Stimulated activated CD4-positive, alpha-beta T cell treated with anti-CD3 and anti-CD28 coated beads, Interleukin-2, amount 100 ng/mL, for 24 hours (primary cell): ENCODE measurements at places on chromosomes 11 and 22.

DNA sequence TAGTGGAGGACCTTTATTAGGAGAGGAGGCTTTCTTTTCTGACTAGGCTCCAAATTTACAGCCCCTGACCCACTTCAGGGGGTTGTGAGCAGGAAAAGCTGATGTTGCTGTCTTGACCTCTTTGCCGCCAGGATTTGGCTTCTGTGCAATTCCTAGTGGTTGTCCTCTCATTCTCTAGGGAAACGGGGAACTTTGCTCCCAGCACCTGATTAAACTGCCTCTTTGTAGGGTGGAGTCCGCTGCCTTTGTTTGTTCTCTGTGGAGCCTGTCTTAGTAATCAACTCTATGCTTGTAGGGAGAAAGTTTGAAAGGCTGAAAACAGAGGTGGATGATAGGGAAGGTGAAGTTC is 16.3 kb downstream of the CTNND1 start:
- DNase-seq: no peak

DNA sequence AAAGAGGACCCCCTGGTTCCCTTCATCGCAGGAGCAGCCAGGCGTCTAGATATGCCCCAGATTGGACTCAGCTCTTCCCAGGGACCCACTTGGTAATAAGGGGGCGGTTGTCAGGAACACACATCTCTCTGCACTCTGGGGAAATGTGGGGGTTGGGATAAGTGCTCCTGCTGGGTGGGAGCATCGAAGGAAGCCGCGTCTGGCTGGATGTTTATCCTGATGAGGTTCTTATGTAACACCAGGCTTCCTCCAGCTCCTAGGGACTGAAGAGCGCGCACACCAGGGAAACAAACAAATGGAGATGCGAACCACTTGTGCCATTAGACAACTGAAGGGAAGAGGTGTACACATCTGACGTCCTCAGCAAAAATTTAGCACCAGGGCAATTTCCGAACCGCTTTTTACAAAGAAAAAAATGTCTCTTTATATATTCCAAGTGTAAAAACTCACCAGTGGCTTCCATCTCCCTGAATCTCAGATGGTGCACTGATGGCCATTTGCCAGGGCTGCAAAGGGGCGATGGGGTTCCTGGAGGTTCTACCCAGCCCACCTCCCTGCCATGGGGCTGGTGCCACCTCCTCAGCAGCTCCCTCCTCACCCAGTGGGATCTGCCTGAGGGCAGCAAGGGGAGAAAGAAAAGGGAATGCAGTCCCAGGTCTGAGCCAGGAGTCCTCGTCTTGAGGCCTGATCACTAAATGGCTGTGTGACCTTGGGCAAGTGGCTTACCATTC is 89.4 kb downstream of the PKNOX2 start:
- no peak for DNase-seq

- no peak for DNase-seq
Observed at GRCh38 chr11:6319001-6319703, 1.1 kb downstream of the CAVIN3 start.

- no peak for DNase-seq
Observed at GRCh38 chr11:92627615-92628256, 341.7 kb upstream of the MTNR1B start.

DNA sequence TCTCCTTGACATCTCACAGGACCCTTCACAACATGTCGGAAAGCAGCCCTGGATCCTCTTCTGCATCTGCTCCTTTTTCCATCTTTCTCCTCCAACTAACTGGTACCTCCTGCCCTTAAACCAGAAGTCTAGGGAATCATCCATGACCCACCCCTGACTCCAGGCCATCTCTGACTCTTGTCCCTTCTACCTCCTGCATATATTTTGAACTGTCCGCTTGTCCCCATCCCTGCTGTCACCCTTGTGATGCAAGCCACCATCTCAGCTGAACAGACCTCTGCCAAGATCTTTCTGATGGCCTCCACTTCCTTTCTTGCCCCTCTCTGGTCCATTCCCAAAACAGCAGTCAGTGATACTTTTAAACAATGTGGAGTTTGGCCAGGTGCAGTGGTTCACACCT is 7.0 kb downstream of the RIBC2 start:
- DNase-seq: no peak

DNA sequence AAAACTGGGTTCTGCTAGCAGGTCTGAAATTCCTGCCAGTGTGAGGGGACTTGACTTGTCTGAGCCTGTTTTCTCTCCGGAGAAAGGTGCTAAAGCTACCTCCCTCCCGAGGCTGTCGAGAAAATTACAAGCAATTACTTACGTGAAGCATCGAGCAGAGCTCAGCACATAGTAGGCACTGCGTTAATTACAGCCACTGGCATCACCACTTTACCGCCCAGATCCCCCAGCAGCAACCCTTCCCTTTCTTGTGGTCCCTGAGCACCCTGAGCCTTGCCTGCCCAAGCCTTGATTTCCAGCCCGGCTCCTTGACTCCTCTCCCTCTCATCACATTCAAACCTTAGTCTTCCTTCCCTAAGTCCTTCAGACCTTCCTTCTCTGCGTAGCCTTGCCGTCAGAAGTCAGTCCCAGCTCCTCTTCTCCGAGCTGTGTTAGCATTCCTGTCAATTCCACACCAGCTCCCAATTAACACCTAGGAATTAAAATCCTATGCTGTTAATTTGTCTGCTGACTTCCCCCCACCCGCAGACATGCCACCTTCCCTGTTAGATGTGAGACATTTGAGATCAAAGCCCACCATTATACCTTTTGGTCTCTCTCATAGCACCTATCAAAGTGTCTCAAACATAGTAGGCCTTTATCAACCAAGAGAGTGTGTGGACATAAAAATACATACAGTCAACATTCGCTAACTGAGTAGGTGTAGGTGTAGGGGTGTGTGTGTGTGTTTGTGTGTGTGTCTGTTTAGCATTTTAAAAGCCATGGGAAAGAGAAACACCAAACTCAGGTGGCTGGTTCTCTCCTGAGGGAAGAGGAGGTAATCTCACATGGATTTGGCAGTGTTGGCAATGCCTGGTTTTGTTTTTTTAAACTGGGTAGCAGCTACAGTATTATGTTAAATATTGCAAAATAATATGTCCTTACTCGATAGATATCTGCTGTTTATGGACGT is 2.8 kb upstream of the KCNJ5 start:
- no peak for DNase-seq

- DNase-seq: no peak
Observed at GRCh38 chr11:17905477-17905876, 107.4 kb downstream of the SERGEF start.

DNA sequence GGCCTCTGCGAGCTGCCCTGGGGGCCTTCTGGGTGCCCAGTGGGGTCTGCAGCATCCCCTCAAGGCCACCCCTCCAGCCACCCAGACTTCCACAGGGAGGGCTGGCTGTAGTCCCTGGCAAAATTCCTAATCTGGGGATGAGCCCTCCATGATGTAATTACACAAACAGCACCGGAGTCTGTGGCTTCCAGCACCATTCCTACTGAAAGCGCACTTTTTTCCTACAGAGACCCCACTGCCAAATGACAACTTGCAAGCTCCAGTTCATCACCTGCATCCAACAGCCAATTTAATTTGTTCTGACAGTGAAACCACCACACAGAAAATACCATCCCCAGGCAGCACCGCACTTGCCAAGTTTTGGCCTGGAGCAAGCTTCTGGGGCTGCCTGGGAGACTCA is 70.4 kb downstream of the TRMU start:
- no peak for DNase-seq

GRCh38 chr11:88447281-88447680 is 109.7 kb upstream of the CTSC start:
- DNase-seq: no peak

DNA sequence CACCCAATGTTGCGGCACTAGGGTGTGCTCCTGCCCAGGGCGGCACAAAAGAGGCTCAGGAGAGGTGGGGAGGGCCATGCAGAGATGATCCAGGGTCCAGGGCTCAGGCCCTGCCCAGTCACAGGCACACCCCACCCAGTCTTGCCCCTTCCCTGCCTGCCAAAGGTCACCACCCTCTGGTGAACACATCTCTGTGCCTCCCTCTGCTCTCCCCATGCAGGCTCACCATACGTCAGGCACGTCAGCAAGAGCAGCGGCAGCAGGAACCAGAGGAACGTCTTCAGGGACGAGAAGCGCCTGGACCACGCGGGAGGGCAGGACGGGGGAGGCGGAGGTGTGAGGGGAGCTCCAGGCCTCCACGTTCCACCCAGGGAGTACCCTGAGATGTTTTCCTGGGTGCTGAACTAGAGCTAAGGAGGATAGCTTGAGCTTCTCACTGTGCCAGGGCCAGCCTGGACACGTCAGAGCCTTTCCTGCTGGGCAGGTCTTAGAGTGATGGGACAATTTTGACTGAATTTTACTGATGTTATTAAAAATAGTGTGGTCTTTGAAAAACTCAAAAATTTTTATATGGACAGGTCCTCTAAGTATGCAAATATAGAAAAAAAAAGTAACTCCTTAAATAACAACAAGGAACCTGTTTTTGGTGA is 7.2 kb downstream of the SUN2 start:
- DNase-seq: no peak

DNA sequence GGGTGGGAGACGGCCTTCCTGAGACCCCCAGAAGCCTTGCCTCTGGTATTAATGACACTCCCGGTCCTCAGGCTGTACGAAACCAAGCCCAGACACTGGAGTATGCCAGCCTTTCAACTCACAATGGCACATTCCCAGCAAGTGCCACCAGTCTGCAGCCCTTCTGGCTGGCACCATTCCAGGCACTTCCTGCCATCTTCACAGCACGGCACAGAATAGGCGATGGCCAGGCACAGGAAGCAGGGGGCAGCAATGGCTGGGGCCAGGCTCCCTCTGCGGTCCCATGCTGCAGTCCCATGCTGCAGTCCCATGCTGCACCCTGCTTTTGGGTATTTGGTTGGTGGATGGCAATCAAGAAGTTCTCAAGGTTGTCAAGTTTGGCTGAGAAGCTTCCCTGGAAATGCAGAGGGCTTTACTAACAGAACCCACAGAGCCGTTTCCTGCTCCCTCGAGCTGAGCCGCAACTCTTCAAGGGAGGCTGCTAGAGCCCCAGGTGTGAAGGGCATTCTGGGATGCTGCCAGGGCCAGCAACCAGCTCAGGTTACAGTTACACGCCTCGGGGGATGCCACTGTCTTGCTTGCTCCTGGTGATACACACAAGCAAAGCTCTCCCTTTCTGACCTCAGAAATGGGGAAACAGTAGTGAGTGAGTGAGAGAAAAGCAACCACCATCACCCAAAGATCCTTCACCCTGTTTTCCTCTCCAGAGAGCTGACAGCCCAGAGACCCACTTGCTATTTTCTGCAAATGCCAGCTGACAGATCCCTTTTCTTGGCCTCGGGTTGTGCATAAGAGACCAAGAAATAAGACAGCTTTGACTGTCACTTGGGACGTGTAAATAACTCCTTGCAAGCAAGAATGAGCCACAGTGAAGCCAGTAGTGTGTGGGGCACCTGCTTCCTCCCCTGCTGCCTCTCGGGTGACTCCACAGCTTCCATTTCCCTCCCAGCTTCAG is 23.9 kb downstream of the LRFN4 start:
- DNase-seq: no peak

GRCh38 chr11:15824060-15824459 is 532.3 kb downstream of the SOX6 start:
- no peak for DNase-seq

- no peak for DNase-seq
Observed at GRCh38 chr11:126084608-126084912, 21.9 kb upstream of the CDON start.

DNA sequence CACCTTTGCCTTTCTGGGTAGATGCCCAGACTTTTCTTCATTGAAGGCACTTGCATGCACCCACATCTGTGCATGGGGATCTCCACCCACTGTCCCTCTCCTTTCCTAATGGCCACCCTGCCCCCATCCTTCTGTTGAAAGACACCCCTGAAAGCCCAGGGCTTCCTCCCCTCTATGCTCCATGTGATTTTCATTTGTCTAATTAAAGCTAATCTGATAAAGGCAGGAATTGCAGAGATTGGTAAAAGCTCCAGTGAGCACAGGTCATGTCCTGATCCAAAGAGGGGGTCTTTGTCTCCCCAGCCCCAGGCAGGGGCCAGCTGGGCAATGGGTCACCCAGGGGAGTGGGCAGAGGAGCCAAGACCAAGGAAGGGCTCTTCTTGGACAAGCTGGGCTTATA is 107.6 kb upstream of the CD82 start:
- no peak for DNase-seq

GRCh38 chr11:128496249-128496648 is 91.1 kb downstream of the ETS1 start:
- DNase-seq: no peak

DNA sequence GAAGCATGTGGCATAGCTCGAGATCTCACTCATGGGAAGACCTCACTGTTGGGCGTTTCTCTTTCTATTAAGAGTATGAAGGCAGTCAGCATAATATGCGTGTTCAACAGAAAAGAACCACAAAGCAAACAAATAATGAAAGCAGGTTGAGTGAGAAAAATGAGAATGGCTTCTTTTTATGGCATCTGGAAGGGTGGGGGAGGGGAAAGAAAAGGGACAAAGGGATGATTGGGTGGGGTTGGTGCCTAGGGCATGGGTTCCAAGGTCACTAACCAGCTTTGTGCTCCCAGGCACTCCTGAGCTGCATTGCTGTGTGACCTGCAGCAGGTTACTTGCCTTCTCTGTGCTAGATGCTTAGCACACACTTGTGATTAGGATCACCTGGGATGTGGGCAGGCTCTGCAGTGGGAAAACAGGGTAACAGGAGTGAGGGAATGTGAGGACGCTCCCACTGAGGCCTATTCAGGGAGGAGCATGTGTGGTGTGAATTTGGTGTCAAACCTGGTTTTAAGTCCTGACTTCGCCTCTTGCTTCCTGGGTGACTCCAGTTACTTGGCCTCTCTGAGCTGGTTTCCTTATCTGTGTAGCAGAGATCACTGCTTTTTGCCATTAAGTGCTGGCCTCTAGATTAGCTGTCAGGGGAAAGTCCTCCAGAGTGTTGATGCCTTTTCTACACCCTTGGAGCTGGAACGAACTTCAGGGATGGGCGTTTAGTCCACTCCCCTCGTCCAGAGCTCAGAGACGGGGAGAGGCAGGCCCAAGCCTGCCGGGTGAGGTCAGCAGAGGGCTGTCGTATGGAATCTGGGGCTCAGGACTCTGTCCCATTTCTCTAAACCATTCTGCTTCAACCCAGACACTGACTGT is 74.8 kb downstream of the KIAA1671 start:
- DNase-seq: no peak

- no peak for DNase-seq
Observed at GRCh38 chr11:112884012-112884767, 77.0 kb upstream of the NCAM1 start.

GRCh38 chr11:27361649-27362431 is 1.2 kb downstream of the CCDC34 start:
- no peak for DNase-seq

GRCh38 chr11:58685973-58686722 is 45.6 kb downstream of the GLYAT start:
- no peak for DNase-seq
